ENCODE measurements at places on chromosomes 1 and 21.

DNA sequence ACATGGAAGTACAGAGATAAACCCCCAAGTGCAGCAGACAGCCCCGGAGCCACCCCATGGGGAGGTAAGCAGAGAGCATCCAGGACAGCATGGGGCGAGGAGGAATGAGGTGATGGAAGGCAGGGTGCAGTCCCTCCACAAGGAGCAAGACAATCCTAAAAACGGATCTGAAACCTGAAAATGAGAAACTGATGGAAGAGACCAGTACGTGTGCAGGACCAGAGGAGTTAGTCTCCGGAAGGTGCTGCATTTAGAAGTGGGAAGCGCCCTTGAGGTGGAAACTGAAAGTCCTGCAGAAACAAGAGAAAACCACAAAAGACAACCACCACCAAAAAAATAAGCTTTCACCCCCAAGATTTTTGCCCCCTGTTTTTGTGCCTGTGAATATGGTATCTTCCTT lies 17.4 kb upstream of the DDOST start:
- no peak for DNase-seq

DNA sequence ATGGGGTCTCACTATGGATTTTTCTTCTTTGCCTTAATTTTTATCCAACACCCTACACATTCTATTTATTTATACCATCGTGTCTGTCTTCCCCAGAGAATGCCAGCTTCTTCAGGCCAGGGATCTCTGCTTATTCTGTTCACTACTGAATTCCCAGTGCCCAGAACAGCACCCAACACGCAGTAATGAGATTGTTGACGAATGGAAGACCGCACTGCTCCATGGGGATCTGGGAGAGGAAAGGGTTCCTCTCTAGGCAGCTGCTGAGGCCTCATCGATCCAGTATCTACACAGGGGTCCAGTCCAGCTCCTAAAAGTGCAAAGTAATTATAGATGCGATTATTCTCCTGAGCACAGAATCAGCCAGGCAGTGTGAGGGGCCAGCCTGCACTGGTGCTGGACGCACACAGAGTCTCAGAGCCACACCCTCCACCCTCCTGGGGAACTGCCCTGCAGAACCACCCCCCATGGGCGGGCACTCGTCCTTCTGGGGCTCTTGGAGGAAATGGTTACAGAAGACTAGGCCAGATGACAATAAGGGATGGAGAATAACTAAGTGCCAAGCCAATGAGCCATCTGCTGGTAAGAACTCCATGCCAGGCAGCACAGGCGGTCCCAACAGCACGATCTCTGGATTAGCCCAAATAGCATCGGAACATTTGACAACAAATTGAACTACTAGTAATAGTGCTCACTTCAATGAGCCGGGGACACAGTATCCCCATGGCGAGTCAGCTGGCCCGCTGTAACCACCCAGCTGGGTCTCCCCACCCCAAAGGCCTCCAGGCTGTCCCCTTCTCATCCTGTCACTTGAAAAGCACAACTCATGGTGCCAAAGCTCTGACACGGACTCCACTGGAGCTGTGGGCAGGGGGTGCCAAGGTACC lies 1.7 kb upstream of the PDE9A start:
- no peak for DNase-seq

DNA sequence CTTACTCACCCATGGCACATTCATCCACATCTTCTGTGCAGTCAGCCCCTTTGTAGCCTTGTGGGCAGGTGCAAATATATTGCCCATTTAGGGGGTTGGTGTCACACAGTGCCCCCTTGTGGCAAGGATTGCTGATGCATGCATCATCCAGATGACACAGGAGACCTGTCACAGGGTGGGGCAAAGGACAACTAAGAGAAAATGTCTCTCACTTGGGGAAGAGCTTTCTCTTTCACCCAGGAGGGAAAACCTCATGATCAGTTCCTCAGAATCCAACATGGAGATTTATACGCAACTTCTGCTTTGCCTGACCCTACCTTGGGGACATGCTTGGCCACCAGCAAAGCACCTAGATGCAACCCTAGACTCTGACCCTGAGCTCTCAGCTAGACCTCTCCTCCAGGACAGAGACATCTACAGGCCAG lies 71.8 kb upstream of the ADAM30 start:
- DNase-seq, result no peak

DNA sequence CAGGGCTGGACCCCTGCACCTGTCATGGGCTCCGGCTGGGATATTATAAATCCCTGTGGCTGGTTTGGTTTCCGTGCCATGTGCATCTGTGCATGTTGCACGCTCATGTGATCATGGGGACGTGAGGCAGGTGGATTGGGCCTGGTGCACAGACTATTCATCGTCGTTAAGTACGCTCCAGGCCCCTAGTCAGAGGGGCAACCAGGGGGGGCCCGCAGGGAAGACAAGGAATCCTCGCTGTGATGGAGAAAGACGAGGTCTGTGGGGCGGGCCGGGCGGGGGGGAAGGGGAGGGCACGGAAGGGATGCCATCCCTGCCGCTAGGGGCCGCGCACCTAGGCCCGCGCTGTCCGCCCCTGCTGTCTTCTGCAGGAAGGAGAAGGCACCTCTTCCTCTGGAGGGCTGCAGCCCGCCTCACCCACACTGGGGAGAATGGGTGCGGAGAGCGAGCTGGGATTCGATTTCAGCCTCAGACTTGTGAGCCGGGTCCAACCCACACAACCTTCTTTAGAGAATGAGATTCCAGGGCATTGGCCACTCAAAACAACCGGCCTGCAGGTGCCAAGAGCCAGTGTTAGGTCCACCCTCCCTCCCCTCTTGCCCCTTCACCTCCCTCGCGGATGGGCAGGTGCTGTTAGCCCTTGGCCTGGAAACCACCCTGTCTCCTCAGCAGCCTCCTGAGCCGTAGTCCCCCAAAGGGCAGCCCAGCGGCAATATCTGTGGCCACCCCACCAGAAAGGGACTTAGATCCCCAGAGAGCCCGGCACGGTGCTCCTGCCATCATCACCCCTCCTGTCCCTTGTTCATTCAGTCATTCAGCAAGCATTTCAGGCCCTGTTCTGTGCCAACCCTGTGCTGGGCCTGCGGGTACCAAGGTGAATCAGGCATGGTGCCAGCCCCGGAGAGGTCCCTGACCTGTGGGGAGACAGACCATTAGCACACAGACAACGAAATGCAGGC lies 950 bp upstream of the LRP8 start:
- no peak for DNase-seq

DNA sequence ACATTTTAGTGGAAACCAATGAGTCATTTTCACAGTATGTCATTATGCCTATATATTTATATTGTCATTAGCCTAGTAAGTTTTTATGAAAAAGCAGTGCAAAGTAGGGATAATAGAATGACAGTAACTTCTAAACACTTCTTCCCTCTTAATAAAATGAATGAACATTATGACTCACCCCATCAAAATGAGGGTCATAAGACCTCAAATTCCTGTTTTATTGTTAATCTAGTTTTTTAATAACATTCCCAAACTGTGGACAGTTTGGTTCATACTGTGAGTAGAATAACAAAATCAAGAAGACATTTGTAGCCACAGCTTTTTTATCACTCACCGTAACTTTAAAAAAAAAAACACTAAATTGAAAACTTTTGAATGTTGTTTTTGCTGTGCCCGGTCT lies 160.5 kb downstream of the LRRC40 start:
- DNase-seq, result no peak

- DNase-seq, result no peak
Measured at GRCh38 chr1:20981915-20982314, 194.8 kb downstream of the EIF4G3 start.

DNA sequence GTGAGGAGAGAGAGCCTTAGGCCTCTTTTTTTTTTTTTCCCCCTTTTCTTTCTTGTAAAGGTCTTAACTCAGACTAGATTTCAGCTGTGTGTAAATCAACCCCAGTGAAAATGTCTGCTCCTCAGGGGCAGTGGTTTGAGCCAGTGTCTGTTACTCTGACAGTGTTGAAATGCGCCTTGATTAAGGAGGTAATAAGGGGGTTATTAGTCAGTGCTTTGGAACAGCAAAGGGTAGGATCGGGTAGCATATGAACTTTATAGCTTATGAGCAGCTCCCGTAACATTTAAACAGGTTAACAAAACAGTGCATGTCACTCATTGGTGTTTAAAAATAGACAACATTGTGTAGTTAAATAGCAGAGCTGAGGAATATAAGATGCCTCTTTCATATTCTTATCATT lies 10.3 kb downstream of the UTP11 start:
- no peak for DNase-seq

DNA sequence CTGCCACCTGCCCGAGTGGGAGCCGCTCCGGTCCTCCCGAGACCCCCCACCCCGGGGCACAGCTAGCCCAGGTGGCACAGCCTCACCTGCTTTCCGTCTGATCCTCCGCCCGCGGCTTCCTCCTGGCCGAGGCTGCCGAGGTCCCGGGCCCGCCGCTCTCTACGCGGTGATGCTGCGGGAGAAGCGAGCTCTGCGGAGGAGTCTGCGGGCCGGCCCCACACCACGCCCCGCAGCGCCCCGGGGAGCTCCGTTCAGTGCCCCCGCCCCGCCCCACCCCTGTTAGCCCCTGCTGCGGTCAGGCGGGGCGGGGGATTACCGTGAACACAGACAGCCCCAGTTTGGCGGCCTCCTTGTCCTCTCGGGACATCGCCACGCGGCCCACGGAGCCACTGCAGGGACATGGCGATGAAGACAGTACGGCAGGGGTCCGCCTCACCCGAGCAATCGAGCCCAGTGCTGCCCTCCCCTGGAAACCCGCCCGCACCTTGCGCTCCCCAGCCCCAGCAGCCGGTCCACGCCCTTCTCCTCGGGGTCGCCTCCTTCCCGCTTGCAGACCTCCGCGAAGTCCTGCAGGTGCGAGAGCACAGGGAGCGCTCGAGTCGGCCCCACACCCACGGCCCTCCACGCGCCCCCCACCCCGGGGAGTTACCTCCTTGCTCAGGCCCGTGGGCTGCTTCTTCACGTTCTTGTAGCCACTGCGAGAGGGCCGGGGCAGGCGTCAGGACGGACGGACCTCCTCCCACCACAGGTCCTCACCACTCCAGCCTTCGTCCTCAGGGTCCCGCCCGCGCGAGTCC lies 933 bp downstream of the C1orf35 start:
- DNase-seq, result no peak

GRCh38 chr1:15849775-15850324 lies 2.3 kb downstream of the SPEN start:
- DNase-seq, result peak; percentile 44

DNA sequence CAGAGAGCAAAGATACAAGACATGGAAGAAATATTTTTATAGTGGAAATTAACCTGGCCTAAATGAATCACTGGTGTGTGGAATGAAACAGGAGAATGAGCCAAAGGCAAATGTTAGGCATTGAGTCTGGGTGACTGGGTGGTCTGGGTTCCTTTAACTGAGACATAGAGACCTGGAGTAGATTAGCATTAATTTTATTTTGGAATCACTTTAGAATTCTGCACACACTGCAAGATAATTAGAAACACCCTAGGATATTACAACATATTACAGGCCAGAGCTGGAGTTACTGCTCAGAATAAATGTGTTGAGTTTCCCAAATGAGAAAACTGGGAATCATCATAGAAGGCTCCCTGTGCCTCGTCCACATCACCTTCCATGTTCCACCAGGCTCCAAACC lies 85.5 kb downstream of the PLPPR5 start:
- DNase-seq, result no peak

DNA sequence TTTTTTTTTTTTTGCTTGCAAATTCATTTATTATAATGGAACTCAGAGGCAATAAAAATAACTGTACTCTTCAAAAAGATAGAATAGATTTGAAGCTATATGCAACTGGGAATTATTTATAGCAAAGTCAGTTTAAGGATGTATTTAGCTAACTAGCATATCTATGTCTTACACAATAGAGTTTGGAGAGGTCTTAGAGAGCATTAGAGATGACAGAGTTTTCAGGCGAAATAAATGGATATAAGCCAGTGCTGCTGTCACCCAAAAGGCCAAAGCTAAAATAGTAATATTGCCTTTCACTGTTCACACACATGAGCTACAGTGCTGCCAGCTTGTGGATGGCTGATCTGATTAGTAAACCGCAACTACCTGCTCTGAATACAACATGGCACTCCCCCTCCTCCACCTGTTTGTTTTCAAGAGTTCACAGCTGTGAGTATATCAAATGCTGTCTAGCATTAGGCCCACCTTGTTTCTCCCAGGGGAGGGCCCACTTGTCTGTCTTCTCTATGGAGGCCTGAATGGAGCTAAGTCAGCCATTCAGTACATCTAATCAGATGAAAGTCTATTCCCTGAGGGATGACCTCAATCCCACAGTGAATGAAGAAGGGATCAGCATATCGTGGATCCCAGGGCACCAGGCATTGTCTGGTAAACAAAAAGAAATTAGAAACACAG lies 25.2 kb upstream of the SSX2IP start:
- DNase-seq, result no peak

- DNase-seq, result no peak
Measured at GRCh38 chr1:21365036-21365435, 74.8 kb upstream of the ECE1 start.

DNA sequence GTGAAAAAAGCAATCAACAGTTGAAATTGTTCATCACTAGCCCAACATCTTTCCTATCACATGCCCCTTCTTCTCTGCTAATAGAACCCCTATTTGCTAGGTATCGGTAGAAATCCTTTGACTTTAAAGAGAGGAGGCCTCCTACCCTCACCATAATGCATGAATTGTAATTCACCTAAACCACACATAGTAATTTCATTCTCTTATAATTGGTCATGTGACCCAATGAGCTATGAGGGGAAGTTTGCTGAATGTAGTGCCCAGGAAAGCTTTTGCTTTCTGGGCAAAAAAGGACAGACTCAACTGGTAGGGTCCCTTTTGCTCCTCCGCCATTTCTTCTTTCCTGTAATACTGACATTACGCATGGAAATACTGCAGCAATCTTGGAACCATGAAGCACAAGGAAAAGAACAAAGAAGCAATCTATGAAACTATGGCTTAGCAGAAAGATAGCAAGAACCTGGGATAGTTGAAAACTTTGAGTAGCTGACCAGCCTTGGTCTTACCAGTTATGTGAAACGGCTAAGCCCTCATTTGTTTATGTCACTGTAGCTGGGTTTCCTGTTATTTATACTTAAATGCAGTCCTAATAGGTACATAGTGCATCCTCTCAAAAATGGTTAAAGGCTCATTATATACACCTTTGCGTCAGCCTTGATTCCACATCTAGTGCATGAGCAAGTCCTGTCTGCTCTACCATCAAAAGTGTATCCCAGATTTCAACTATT lies 10.2 kb upstream of the CHI3L2 start:
- no peak for DNase-seq

GRCh38 chr1:65075123-65075976 lies 72.7 kb upstream of the AK4 start:
- peak; percentile 27 for DNase-seq

GRCh38 chr1:26493267-26493666 lies 21.0 kb downstream of the HMGN2 start:
- DNase-seq, result no peak

DNA sequence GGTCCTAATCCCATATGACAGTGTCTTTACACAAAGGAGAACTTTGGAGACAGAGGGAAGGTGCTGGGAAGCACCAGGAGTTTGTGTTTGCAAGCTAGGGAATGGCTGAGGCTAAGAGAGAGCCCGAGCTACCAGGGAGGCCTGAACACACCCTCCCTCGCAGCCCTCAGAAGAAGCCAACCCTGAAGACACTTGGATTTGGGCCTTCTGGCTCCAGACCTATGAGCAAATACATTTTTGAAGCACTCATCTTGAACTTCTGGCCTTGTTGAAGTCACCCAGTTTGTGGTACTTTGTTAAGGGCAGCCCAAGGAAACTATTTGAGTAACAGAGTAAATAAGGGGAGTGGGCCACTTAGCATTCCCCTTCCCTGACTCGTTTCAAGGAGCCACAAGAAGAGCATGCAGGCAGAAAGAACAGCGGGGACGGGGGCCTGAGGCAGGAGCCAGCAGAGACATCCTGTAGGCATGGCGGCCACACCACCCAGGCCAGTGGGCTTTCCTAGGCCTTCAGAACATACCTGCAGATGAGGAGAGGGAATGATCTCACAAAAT lies 13.2 kb upstream of the QSOX1 start:
- no peak for DNase-seq

Measured in C1 segment of cervical spinal cord (tissue), 14 donors.